ENCODE measurements at places on chromosomes 1 and 21.

DNA sequence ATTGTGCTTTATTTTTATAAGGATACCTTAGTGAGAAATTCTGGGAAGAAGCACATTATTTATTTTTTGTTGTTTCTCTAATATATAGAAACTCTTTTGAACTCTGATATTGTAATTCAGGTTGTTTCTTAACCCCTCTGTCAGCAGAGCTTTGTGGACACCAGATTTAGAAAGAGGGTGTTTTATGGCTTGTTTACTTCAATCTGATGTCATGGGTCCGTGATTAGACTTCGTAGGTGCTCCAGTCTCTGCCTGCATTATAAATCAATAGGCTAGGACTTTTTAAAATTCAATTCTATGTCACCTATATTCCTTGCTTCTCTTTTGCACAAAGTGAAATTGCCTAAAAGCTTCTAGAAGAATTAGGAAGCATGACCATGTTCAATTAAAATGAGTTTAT is 47.3 kb upstream of the CCDC190 start:
- no peak for DNase-seq

DNA sequence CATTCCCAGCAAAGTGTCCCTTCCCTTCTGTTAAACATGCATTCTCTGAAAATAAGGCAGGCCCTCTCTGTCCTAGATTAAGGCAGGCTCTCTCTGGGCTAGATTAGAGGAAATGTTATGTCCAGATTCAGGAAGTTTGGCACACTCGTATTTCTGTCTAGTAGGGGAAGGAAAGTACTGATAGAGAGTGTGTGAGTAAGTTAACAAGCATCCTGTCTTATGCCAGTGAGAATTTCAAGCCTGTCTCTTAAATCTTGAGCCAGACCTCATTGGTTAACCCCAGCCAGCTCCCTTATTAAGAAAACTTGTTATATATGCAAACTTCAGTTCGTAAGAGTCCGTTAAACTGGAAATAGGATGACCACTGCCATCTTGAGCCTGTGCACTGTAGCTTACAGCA is 31.6 kb downstream of the IGSF5 start:
- DNase-seq: no peak

DNA sequence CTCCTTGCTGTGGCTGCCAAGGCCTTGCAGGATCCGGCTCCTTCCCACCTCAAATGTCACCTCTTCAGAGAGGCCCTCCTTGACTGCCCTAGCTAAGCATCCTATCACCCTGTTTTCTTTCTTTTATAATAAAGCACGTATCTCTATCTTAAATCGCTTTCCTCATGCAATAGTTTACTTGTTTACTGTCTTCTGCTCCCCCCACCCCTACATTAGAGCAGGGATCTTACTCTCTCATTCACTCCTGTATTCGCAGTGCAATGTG is 36.4 kb downstream of the MYOM3 start:
- no peak for DNase-seq

DNA sequence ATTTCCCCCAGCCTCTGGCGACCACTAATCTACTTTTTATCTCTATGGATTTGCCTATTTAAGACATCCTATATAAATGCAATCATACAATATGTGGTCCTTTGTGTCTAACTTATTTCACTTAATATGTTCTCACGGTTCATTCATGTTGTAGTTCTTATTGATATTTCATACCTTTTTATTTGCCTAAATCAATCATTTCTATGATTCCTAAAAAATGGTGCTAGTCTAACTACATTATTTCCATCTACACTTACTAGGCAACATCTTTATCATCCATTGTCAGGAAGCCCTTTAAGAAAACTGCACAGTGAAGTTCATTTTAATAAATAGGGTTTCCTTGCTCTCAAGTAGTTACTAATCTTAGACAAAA is 380 bp upstream of the FBXO28 start:
- DNase-seq: no peak

GRCh38 chr1:202076050-202076511 is 46.6 kb upstream of the GPR37L1 start:
- DNase-seq: no peak

All from stimulated activated CD8-positive, alpha-beta memory T cell treated with anti-CD3 and anti-CD28 coated beads, Interleukin-2, amount 100 ng/mL, for 48 hours (primary cell).